ENCODE measurements at places on chromosomes 5 and 9. TPM values are rescaled to one million over a fixed set of nuclear protein-coding genes. Genes with fewer than 3 reads are reported as not detected.

TOR2A gene
- 13.2 TPM for total RNA-seq

HAPLN1 gene
- not detected for total RNA-seq

ACO1 gene
- 44.2 TPM for total RNA-seq

SPINK6 gene
- 10.8 TPM for total RNA-seq

BBLN gene
- total RNA-seq: 56.9 TPM

IFNA13 gene
- not detected for total RNA-seq

FOXE1 gene
- total RNA-seq: 0.53 TPM
